Activated naive CD8-positive, alpha-beta T cell treated with anti-CD3 and anti-CD28 coated beads, Interleukin-2, amount 10 ng/mL, durations not matched to agents 7 days and 5 days (primary cell): ENCODE measurements at places on chromosomes 7 and 10.

DNA sequence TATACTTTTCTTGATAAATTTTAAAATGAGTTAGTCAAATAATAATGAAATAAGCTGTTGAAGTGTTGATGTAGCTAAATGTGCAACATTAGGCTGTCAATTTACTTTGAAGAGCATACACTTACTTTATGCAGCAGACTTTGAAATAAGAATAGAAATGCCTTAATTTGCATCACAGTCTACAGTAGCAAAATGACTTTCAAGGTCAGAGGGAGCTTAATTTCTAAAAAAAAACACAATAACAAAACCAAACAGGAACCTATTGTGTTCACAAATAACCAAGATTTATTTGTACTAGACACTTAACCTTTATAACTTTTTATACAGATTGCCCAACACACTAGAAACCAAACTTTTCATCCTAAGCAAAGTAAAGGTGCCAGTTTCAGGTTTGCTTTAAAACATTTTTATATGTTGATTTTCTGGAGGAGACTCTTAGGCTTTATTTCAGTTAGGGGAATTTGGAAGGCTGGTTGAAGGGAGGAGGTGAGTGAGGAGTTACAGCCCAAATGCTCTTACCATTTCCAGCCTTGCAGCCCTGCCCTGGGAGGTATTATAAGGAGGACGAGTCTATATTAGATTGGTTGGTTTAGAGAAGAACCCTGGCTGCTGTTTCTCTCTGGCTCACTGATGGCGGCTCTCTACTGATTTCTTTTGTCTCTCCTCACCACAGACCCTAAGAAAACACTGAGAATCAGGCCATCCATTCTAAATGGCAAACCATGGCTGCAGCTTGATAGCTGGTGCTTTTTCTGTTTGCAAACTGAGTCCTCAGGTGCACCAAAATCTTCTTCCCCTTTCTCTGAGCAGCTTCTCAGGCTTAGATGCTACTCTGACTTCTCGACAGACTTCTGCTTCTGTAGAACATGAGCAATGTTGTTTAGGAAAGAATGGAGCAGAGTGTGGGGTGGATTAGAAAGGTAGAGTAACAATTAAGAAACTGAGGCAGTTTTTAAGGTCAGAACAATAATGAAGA lies 55.2 kb upstream of the RPA3 start:
- no peak overlapping the region for H3K27ac ChIP-seq
- H3K36me3 ChIP-seq = peaks cover 6% of the 10 kb centered on the region
- DNase-seq = no peak
- H3K4me3 ChIP-seq = no peak overlapping the region
- H3K4me1 ChIP-seq = peaks cover 15% of the 10 kb centered on the region

DNA sequence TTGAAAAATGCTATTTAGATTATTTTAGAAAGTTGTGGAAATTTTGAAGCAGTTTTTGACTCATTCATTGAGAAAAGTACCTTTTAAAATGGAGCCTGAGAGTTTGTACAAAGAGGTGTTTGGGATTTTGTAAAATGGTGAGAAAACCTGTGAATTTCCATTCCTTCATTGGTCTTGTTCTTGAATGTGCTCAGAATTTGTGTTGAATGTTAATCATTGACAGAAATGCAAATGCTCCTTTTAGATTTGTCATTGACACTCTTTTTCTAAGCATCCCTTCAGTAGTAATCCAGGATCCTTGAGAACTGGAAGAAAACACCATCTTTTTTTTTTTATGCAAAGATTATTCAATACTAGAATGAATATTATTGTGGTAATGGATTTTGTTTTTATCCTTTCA lies 74.8 kb downstream of the LCOR start:
- no peak for DNase-seq
- H3K4me1 ChIP-seq = peaks cover 10% of the 10 kb centered on the region
- peaks cover 10% of the 10 kb centered on the region for H3K36me3 ChIP-seq
- no peak overlapping the region for H3K4me3 ChIP-seq
- H3K27ac ChIP-seq = no peak overlapping the region

GRCh38 chr10:121578965-121579364 lies 19.3 kb downstream of the FGFR2 start:
- H3K27ac ChIP-seq = no peak overlapping the region
- DNase-seq = no peak
- no peaks in the 10 kb centered on the region for H3K4me1 ChIP-seq

- H3K27me3 ChIP-seq = peaks cover 26% of the 10 kb centered on the region
- no peak overlapping the region for H3K27ac ChIP-seq
- no peak overlapping the region for H3K4me3 ChIP-seq
These were observed 102.0 kb downstream of the GRK5 start for GRCh38 chr10:119309423-119309770.

- H3K27me3 ChIP-seq = no peaks in the 10 kb centered on the region
- no peak overlapping the region for H3K4me3 ChIP-seq
- H3K36me3 ChIP-seq = no peaks in the 10 kb centered on the region
These were observed 1396.5 kb upstream of the CELF2 start for GRCh38 chr10:9621216-9621615.

DNA sequence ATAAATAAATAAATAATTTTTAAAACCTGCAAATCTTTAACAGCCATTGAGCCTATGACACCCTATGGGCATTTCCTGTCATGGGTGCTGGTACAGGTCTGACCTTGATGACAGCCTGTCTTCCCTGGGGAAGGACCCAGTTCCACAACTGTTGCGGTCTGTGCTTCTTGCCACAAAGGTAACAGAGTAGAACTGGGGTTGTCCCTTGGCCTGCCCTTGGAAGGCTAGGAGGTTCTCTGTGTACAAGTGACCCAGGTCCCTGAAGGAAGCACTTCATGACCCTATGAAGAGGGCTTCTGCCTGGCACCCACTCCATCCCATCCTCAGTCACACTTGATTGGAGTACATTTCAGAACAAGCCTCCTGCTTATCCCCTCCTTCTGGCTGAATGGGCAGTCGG lies 66.9 kb downstream of the OGDH start:
- peaks cover 2% of the 10 kb centered on the region for H3K4me1 ChIP-seq
- H3K27ac ChIP-seq = no peak overlapping the region
- peaks cover 21% of the 10 kb centered on the region for H3K36me3 ChIP-seq
- H3K4me3 ChIP-seq = no peak overlapping the region
- no peak for DNase-seq
- no peaks in the 10 kb centered on the region for H3K27me3 ChIP-seq

- peaks cover 2% of the 10 kb centered on the region for H3K4me1 ChIP-seq
- no peaks in the 10 kb centered on the region for H3K27me3 ChIP-seq
- no peak for DNase-seq
- H3K4me3 ChIP-seq = no peak overlapping the region
- H3K36me3 ChIP-seq = no peaks in the 10 kb centered on the region
These were observed 97.6 kb downstream of the ZMIZ1 start for GRCh38 chr10:79166312-79166721.
